ENCODE measurements at places on chromosomes 13 and 19.

GRCh38 chr19:11199517-11199916 is 2.2 kb upstream of the KANK2 start:
- no peak for DNase-seq

DNA sequence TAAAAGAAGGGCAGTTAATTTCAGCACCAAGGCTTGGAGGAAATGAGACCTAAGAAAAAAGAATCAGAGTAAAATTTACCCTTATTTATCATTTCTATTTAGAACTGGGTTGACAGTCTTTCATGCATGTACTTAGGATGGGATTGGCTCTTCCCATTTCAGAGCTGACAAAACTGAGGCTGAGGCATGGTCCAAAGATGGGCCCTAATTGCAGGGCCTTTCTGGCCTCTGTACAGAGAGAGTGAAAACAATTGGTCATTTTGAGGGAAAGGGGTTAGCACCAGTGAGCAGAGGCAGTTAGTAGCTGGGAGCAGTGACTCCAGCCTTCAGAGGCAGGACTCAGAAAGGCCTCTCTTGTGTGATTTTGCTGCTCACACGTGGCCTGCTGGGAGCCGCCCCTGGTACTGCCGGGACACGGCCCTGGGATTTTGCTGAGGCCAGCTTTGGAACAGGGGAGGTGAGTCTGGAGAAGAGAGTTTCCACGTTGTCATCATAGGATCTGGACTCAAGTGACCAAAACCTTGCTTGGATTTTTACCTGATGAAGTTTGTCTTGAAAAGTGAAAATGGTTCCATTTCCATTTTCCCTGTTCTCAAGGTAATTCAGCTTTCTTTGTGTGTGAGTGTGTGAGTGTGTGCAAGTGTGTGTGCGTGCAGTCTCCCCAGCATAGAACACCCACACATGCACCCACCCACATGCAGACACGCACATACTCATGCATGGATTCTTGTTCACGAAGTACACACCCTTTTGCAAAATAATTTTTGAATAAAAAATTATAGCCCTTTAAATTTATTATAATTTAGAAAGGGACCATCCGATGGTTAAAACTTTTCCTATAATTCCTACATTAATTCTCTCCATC is at the start of gene ZNF536:
Gene ZNF536 (plus strand): TSS at position 425 of the 865 bp plus-strand sequence. CDS start 71,179 bp downstream, outside the sequence.
- DNase-seq, result no peak

GRCh38 chr19:4089400-4089908 is 22.8 kb upstream of the ZBTB7A start:
- peak; percentile 57 for DNase-seq

DNA sequence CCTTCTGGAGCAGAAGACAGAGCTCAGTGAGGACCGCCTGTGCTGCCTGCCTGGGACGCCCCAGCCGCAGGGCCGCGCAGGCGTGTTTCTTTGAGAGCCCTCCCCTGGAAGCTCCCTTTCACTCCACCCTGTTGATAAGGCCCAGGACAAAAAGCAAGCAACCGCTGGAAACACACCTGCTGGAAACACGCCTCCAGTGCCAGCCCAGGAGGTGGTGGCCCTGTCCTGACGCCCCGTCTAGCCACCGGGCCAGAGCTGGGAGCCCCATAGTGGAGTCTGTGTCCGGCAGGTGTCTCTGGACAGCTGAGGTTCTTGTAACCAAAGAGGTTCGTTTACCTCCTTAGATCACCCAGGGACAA is 173.8 kb downstream of the KATNAL1 start:
- no peak for DNase-seq

- DNase-seq, result no peak
Measured at GRCh38 chr19:4389064-4389375, 11.3 kb downstream of the SH3GL1 start.

GRCh38 chr13:44399074-44399473 is 25.4 kb downstream of the SERP2 start:
- no peak for DNase-seq

GRCh38 chr13:113551081-113552000 is 33.2 kb upstream of the TFDP1 start:
- DNase-seq, result no peak

GRCh38 chr13:108200781-108201398 is 14.4 kb downstream of the LIG4 start:
- DNase-seq, result no peak

GRCh38 chr13:108968566-108968965 is 339.2 kb downstream of the MYO16 start:
- DNase-seq, result no peak
